ENCODE measurements at places on chromosomes 3 and 15.

DNA sequence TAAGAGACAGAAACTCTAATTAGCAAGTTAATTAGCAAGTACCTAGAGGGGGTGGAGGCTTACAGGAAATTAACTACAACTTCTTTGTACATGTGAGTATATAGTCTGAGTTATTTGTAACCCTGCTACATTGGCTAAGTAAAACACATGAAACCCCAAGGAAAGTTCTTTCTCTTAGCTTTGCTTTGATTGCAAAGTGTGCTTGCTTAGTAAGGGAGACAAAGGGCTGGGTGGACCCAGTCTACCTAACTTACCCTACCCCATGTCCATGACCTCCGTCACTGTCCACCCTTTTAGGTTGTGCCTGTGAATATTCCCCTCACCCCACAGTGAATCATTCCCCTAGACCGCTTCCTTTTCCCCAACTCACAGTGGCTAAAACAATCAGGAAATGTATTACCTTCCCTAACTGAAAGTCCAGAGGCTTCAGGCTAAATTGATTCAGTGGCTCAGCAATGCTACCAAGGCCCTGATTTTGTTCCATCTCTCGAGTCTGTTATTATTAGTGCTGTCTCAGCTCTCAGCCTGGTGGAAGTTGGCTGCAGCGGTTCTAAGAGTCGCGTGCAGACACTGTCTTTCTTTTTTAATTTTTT is 31.1 kb upstream of the RYR3 start:
- no peak for DNase-seq

DNA sequence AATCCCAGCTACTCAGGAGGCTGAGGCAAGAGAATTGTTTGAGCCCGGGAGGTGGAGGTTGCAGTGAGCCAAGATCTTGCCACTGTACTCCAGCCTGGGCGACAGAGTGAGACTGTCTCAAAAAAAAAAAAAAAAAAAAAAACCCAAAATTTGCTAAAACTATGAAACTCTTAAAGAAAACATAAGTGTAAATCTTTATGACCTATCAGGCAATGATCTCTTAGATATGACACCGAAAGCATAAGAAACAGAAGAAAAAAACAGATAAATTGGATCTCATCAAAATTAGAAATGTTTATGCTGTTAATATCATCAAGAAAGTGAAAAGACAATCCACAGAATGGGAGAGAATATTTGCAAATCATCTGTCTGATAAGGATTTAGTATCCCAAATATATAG is 15.3 kb downstream of the GRAMD2A start:
- DNase-seq: no peak

DNA sequence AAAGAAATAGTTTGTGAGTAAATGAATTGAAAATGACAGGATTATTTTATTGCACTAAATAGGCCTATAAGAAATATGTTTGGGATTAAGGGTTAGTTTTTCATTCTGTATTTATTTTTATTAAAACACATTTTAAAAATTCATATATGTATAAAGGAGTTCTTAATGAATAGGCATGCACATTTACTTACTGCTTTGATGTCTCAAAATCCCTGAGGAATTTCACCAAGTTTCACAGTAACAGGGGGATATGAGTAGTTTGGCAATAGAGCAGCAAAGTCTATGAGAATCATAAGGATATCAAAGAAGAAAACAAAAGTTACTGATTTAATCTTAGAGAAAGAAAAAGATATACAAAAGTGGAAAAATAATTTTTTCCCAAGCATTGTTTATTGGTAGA is 411.7 kb downstream of the NAALADL2 start:
- DNase-seq: no peak

GRCh38 chr3:156631323-156631722 is 43.1 kb upstream of the TIPARP start:
- DNase-seq: no peak

DNA sequence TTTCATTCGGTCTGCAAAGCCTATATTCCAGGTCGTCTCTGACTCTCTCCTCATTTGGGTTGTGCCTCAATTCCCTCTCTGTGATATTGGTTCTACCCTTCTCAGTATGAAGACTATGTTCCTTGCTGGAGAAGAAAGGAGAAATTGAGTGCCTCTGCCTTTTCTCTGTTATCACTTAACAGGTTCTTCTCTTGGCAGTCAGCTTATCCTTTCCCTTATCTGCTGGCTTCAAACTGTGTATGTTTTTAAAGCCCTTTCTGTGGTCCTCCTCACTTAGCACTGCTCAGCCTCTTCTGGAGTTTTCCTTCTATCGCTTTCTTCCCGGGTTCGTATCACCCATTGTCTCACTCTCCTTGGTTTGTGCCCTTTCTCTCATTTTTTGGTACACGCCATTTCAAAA is 65.3 kb upstream of the FSTL1 start:
- no peak for DNase-seq

- DNase-seq: no peak
These were observed 620.5 kb upstream of the TBL1XR1 start for GRCh38 chr3:177817751-177818150.

GRCh38 chr3:129827765-129828164 is 65.7 kb downstream of the TMCC1 start:
- DNase-seq: no peak

GRCh38 chr15:55282284-55282833 is 7.3 kb downstream of the RAB27A start:
- DNase-seq: peak; percentile 53

GRCh38 chr3:161444694-161445077 is 51.9 kb upstream of the OTOL1 start:
- DNase-seq: no peak

DNA sequence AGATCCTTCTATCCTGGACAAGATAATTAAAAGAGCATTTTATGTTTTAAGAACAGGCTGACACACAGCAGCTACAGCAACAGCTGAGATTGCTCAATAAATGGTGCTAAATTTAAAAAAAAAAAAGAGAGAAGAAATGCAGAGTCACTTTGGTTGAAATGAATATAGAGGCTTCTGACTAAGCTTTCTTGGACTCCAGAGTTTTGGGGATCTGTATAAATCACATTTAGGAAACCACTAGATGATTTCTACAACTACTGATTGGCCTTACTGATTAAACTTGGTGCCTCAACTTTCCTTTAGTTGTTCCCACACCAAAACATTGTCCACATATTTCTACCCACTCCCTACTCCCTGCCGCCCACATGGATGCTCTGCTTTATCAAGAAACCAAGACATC is 132.9 kb upstream of the ZBTB20 start:
- no peak for DNase-seq

DNA sequence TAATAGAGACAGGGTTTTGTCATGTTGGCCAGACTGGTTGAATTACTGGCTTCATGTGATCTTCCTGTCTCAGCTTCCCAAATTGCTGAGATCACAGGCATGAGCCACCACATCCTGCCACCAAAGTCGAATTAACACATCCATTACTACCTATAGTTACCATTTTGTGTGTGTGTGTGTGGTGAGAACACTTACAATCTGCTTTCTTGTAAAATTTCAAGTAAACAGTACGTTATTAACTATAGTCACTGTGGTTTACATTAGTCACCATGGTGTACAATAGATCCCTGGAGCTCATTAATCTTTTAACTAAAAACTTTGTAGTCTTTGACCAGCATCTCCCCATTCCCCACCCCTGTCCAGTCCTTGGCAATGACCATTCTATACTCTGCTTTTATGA is 270.0 kb downstream of the NAALADL2 start:
- DNase-seq: no peak

GRCh38 chr3:127385540-127385870 is 97.7 kb upstream of the PRR20G start:
- no peak for DNase-seq

DNA sequence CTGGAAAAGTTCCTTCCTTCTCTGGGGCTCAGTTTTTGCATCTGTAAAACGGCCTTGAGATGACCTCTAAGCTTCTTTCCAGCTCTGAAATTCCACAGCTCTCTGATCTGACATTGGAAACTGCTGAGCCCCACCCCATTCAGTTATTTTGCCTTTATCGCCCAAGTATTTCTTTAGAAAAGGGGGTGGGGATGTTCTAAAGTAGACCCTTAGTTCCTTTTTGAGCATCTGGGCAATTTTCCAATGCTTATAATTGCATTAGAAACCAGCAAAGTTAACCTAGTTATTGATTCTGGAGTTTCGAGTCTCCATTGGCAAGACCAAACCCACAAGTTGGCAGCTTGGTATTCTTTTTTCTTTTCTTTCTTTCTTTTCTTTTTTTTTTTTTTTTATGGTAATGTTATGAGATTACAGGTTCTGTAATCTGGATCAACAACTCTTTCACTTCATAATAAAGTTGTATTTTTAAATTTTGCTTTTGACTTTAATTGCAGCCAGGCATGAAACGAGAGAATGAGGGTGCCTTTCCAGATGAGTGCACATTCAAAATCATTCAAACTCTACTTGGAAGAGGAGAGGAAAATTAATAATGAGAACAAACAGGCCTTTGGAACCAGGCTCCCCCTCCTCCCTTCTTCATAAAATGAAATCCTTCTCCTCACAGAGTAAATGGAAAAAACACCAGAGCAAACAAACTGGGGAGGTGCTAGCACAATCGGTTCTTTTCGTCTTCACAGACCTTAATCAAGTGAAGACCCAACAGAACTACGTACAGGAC is 76.8 kb upstream of the LRIG1 start:
- DNase-seq: no peak

- no peak for DNase-seq
These were observed 19.6 kb downstream of the NSUN3 start for GRCh38 chr3:94082391-94082937.

DNA sequence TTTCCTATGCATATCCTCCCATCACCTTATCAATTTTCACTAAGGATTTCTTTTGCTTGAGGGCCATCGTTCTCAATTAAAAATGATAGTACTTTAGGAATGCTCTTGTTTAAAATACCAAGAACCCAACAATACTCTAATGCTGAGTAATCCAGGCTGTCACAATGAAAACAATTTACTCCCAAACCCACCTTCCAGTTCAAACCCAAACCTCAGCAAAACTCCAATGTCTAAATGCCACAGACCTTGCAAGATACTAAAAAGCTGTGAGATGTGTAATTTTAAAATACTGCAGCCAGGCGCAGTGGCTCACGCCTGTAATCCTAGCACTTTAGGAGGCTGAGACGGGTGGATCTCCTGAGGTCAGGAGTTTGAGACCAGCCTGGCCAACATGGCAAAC is 889.8 kb downstream of the ROBO1 start:
- peak; percentile 75 for DNase-seq

DNA sequence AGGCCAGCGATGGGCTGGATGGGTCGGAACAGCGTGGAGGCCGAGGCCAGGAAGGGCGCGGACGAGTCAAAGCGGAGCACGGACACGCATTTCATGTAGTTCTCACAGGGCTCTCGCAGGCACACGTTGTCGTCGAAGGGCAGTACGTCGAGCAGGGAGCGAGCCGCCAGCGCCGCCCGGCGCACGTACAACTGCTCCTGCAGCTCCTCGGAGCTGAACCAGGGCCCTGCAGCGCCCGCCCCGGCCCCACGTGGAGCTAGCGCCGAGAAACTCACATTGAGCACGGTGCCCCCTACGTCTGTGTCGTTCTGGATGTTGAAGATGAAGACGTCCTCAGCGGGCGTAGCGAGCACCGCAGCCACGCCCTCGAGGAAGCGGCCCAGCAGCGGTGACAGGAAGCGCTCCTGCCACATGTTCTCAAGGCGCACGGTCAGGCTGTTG is 5.8 kb downstream of the CELSR3 start:
- no peak for DNase-seq

DNA sequence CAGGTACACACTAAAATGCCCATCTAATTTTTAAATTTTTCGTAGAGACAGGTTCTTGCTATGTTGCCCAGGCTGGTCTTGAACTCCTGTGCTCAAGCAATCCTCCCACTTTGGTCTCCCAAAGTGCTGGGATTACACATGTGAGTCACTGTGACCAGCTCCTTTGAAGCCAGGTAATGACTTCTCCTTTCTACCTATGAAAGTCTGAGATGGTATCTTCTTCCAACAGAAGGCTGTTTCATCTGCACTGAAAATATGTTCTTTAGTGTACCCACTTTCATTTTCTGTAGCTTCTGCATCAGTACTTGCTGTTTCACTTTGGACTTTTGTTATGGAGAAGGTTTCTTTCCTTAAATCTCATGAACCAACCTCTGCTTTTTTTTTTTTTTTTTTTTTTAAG is 8.8 kb downstream of the OIP5 start:
- DNase-seq: no peak

DNA sequence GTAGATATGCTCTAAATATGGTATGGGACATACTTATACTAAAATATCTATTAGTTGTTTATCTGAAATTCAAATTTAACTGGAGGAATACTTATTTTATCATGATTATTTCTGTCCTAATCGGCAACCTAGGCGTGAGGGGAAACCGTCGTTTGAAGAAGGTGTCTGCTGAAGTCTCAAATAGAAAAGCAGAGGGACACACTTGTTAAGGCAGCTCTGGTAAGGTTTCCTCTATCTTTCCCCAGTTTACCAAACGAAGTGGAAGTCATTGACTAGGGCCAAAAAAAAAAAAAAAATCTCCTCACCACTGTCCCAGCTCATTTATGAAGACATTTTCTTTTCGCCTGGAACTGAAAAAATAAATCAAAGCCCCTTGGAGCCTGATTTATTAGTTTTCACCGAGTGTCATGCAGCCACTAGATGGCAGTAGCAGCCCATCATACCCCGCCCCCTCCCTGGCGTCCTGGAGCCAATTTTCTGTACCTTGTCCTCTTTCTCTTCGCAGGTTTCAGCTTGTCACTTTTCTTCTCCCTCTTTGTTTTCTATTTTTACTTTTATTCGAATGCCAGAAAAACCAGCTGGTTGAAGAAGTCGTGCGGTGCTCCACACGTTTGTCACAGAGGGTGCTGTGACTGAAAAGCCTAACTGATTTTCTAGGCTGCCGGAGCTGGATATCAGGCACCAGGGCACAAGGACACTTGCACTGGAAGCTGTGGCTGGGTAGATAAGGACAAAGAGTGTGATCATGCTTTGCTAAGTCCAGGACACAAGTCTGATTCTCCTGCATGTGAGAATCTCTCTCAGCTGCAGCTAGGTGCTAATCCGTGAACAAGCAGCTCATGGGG is 238.7 kb downstream of the ZPLD1 start:
- no peak for DNase-seq

- DNase-seq: no peak
These were observed 311.3 kb downstream of the UACA start for GRCh38 chr15:70451821-70452653.

- no peak for DNase-seq
These were observed 583.0 kb upstream of the GOLIM4 start for GRCh38 chr3:168678730-168679129.
